ENCODE measurements at places on chromosomes 6 and 20.

GRCh38 chr20:5192570-5193431 is 66.0 kb downstream of the CDS2 start:
- no peak for DNase-seq

GRCh38 chr6:130560231-130560630 is 194.4 kb downstream of the TMEM200A start:
- no peak for DNase-seq

DNA sequence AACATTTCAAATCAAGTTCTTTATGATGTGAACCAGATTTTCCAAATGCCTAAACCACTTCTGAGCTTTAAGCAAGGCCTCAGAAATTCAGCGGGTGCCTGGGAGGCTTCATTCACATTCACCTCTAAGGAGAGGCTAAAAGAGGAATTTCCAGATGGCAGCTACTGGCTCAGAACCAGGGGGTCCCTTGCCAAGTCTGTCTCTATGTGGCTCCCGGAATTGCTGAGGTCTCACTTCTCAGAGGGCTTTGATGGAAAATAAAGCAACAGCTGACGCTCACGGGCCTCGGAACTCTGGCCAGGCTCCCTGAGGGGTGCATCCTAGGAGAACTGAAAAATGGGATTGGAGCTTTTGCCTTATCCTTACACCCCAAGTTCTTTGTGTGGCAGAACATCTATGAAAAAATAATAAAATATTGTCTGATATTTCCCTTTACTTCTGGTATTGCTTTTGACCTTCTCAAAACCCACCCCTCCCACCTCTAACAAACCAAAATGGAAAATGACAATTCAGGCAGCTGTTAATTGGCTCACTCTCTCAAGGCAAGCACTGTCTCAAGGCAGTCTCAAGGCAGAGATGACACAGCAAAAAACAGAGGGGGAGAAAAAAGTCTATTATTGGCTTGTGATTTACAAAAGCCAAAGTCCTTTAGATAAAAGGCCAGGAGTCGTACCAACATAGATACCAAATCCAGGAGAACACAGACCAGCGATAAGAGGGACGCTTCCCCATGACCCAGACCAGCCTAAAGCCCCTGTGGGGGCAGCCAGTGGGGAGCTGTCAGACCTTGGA is 21.8 kb upstream of the LRRN4 start:
- no peak for DNase-seq

- no peak for DNase-seq
These were observed 735 bp downstream of the FAM135A start for GRCh38 chr6:70413992-70414494.

DNA sequence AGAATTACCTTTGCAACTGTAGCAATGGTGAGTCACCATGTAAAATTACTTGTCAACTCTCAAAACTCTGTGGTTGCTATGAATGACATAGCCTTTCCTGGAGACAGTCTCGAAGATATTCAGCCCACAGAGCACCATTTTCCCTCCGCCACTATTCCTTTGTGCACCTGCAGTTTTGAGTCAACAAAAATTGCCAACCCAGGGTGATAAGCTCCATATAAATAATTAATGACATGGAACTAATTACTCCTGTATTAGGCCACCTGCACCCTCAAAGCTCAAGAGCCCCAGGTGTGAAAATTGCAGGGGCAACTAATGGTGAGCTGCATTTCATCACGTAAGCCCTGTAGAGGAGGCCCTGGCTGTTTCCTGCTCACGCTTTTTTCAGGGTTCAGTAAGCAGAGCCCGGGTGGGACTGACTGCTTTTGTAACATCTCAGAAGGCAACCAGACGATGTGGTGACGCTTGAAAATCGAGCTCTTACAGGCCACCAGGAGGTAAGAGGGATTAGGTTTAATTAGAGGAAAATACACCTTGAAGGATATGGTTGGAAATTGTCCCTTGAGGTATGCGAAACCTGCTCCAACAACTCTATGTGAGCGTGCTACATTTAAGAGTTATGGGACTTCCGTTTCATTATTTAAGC is 70.8 kb downstream of the BMP2 start:
- DNase-seq = no peak

DNA sequence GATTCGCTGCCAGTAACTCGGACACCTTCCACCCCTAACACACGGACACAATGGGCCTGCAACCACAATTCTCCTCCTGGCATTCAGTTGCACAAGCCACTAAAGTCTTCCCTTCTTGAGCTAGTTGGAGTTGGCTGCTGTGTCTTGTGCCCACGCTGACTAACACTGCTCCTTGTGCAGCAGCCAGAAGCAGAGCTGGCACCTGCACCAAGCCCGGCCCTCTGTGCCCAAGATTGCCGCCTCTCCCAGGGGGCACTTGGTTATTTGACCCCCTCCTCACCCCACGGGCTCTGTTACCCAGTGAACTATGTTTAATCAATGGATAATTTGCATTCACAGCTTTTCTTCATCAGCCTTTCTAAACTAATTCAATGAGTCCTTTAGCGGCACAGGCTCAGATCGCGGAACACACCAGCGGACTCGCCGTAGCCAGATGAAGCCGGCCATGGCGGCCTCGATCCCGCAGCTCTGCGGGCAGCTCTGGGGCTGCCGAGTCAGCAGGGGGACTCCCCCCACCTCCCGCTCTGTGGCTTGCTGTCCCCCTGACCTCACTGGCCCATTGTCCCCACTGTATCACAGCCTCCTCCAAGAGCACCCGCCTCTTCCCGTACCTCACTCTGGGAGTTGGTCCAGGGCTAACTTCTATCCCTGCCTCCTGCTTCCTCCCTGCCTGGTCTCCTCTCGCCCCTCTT is 94.8 kb upstream of the AFDN start:
- no peak for DNase-seq

DNA sequence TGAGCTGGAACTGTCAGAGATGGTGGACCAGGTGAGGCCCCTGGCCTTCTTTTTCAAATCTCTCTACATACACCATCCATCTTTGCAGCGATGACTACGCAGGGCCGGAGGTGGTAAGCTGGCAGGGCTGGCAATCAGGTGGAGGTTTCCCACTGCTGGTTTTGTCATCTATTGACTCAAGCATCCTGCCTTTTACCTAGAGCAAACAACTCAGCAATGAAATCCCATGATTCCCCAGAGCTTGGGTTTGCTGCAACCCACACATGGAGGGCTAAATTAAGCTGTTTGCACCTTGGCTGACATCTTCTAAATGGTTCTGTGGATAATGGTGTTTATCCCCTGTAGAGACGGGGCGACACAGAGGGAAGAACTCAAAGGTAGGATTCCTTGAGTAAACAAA is 170.2 kb downstream of the SCP2D1 start:
- DNase-seq = no peak

- no peak for DNase-seq
These were observed 51.7 kb downstream of the CTNNBL1 start for GRCh38 chr20:37745553-37745952.

DNA sequence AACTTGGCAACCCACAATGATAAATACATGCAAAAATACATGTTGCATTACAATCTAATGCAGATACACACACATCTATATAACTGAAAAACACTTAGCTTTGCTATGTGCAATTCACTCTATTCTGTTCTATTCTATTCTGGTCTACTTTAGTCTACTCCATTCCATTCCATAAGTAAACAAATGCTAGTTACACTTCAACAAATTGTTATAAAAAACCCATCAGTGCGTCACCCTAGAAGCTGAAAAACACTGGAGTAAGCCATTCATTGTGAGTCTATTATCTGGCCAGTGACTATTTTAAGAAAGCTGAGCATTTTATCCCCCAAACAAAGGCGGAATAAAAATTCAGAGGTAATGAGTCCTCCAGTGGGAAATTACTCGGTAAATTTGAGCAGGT is 315.7 kb upstream of the EPHA7 start:
- DNase-seq = no peak

GRCh38 chr20:51311636-51312479 is 230.7 kb downstream of the NFATC2 start:
- no peak for DNase-seq

GRCh38 chr6:135289816-135290215 is 108.7 kb downstream of the MYB start:
- no peak for DNase-seq

- no peak for DNase-seq
These were observed 249.2 kb upstream of the RREB1 start for GRCh38 chr6:6858533-6858982.

GRCh38 chr6:21332660-21333059 is 260.9 kb upstream of the SOX4 start:
- no peak for DNase-seq

DNA sequence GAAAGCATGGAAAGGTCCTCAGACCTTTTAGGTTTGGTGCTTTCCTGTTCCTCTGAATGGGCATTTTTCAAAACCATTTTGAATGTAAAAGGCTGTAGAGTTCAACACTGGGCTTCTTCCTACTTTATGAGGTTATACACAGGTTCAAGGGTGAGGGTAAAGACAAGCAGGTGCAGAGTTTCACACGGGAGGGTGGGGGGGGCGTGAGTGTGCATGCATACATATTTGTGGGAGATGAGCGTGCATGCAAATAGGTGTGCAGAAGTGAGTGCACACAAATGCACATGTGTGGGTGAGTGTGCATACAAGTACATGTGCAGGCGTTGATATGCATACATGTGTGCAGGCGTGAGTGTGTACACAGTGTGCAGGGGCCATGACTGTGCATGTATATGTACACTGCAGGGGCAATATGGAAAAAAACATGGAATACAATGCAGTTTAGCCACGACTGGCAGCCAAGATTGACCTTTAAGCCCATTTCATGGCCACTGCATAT is 183.1 kb downstream of the GMPR start:
- DNase-seq = no peak

DNA sequence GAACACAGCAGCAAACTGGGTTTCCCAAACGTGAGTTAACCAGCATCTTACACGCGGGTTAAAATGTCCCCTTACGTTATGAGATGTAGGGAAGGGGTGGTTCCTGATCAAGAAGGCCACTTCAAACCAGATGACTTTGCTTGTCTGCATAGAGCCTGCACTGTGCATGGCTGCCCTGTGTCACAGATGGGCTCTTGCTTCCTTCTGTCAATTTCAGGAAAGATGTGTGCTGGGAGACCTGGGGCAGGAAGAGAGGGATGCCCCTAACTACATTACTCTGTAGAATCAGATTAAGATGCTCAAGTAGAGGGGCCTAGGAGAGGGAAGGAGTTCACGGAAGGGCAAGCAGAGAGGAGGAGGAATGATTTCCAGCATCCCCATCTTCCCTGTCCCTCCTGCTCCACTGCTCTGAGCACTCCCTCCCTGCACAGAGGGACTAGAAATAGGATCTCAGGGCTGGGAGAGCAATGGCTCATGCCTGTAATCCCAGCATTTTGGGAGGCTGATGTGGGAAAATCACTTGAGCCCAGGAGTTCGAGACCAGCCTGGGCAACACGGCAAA is 63.5 kb upstream of the ZMYND8 start:
- no peak for DNase-seq

DNA sequence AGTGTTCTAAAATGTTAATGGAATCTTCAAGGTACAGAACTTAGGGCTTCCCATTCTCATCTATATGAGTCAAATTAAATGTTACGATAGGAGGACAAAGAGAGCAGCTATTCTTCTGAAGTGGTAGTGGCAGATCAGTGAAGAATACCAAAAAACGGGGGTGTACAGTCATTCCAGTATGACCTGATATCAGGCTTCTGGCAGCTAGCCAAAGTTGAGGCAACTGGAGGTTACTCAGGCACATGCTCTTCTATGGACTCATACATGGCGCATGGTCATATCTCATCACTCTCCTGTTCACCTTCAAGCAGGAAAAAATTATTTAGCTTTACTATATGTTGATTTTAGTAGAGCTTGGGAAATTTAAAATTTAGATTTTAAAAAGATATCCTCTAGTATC is 1608.8 kb downstream of the GRIK2 start:
- no peak for DNase-seq

GRCh38 chr6:124536842-124537191 is 425.4 kb upstream of the RNF217 start:
- no peak for DNase-seq

- no peak for DNase-seq
These were observed 387.3 kb downstream of the CDKAL1 start for GRCh38 chr6:20921578-20921977.

DNA sequence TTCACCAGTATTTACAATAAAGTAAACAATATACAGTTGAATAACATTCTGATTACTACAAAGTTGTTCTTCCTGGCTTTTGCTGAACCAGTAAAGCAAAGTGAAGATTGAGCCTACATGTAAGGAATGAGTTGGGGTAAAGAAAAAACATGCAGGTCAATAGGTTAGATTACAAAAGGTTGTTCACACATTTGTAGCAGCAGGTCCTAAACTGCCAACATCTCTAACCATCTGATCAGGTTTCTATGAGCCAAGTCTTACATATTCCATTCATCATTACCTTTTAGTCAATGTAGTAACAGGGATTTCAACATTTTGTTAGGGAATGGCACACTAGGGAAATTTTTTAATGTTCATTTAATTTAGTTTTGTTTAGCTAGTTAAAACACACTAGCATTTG is 9.3 kb upstream of the CALHM6 start:
- no peak for DNase-seq

GRCh38 chr20:11094711-11095110 is 420.9 kb upstream of the JAG1 start:
- no peak for DNase-seq

- DNase-seq = no peak
These were observed 17.0 kb downstream of the PCK1 start for GRCh38 chr20:57577679-57578475.

DNA sequence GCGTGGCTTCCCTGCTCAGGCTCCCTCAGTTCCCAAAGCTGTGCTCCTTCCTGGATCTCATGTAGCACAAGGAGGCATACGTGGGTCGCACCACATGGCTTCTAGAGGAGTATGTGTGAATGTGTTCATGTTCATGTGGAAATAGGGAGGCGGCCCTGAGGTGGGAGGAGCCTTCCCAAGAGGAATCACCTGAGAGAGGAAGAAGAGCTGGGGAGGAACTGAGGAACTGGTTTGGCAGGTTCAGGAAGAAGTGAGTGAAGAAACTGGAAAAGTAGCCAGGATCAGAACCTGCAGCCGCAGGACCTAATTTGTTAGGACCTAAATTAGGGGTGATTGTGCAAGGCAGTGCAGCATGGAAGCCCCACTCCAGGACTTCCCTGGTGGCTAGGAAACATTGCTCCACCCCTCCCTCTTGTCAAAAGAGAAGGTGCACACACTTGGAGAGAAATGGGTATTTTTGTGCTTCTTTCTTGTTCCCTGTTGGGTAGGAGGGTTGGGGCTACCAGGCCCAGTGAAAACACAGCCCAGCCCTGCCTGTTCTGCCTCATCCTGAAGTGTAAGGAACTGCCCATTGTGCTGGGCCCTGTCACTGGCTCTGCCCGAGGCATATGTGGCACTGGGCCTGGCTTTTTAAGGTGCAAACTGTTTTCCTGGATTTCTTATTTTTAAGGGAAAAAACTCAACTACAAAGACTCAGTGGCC is 20.7 kb downstream of the SYNJ2 start:
- DNase-seq = no peak
